ENCODE measurements at places on chromosomes 12 and 14. TPM values are rescaled to one million over a fixed set of nuclear protein-coding genes. Genes with fewer than 3 reads are reported as not detected.

- DNase-seq = no peak
- H3K36me3 ChIP-seq = no peaks in the 10 kb centered on the region
- no peaks in the 10 kb centered on the region for H3K27me3 ChIP-seq
- H3K4me1 ChIP-seq = peaks cover 1% of the 10 kb centered on the region
- H3K27ac ChIP-seq = no peak overlapping the region
These were observed 18.5 kb downstream of the CD163 start for GRCh38 chr12:7485095-7485494.

GRCh38 chr12:39413836-39414771, 28.8 kb downstream of the KIF21A start:
- no peaks in the 10 kb centered on the region for H3K4me1 ChIP-seq
- H3K36me3 ChIP-seq = no peaks in the 10 kb centered on the region
- no peak for DNase-seq
- no peak overlapping the region for H3K27ac ChIP-seq
- no peaks in the 10 kb centered on the region for H3K27me3 ChIP-seq

The LALBA gene
- total RNA-seq = not detected

The PLCZ1 gene
- not detected for total RNA-seq

The ACSS3 gene
- 1.9 TPM for total RNA-seq

Data from GM23248 (cell line).